ENCODE measurements at places on chromosomes 1 and 21. TPM values are rescaled to one million over a fixed set of nuclear protein-coding genes. Genes with fewer than 3 reads are reported as not detected.

ANGPTL1 gene
- polyA plus RNA-seq: 0.58 TPM

SPRR1B gene
- not detected for polyA plus RNA-seq

FCRLB gene
- polyA plus RNA-seq: 11.1 TPM

MROH9 gene
- not detected for polyA plus RNA-seq

LHX8 gene
- not detected for polyA plus RNA-seq

OR10X1 gene
- not detected for polyA plus RNA-seq

ATP6V1G3 gene
- polyA plus RNA-seq: not detected

GOLT1A gene
- polyA plus RNA-seq: not detected

TSPAN2 gene
- 2.0 TPM for polyA plus RNA-seq

CELA3B gene
- polyA plus RNA-seq: not detected

CHODL gene
- 0.21 TPM for polyA plus RNA-seq

BCAN gene
- polyA plus RNA-seq: not detected

GPR37L1 gene
- polyA plus RNA-seq: 0.11 TPM

ZNF670 gene
- 3.3 TPM for polyA plus RNA-seq

OR2T29 gene
- polyA plus RNA-seq: not detected

LRRC38 gene
- not detected for polyA plus RNA-seq

FCMR gene
- 1,091 TPM for polyA plus RNA-seq

TBX19 gene
- 2.5 TPM for polyA plus RNA-seq

EPHA10 gene
- polyA plus RNA-seq: not detected

SHE gene
- not detected for polyA plus RNA-seq

SERTAD4 gene
- not detected for polyA plus RNA-seq

SMIM1 gene
- not detected for polyA plus RNA-seq

SH2D1B gene
- 0.26 TPM for polyA plus RNA-seq

CRYAA gene
- polyA plus RNA-seq: not detected

AGMAT gene
- 11.8 TPM for polyA plus RNA-seq

HTR6 gene
- polyA plus RNA-seq: not detected

TMEM240 gene
- polyA plus RNA-seq: not detected

GJB3 gene
- not detected for polyA plus RNA-seq

CD1D gene
- polyA plus RNA-seq: 20.5 TPM

KRTAP15-1 gene
- polyA plus RNA-seq: not detected

AHDC1 gene
- polyA plus RNA-seq: 1.1 TPM

PAPPA2 gene
- polyA plus RNA-seq: not detected

PCSK9 gene
- polyA plus RNA-seq: not detected

GPR52 gene
- polyA plus RNA-seq: not detected

EFCAB14 gene
- 88.1 TPM for polyA plus RNA-seq

NTMT2 gene
- polyA plus RNA-seq: not detected

APCS gene
- not detected for polyA plus RNA-seq

MATN1 gene
- not detected for polyA plus RNA-seq

ZNF648 gene
- not detected for polyA plus RNA-seq

CLDN19 gene
- not detected for polyA plus RNA-seq

OR2T35 gene
- not detected for polyA plus RNA-seq

AURKAIP1 gene
- 177 TPM for polyA plus RNA-seq

AADACL4 gene
- polyA plus RNA-seq: not detected

CSF3R gene
- 1.9 TPM for polyA plus RNA-seq

BGLAP gene
- polyA plus RNA-seq: not detected

SKI gene
- 0.78 TPM for polyA plus RNA-seq

LCE1A gene
- polyA plus RNA-seq: not detected

GNAT2 gene
- not detected for polyA plus RNA-seq

SYT11 gene
- polyA plus RNA-seq: 4.9 TPM

FAAH gene
- polyA plus RNA-seq: 1.2 TPM

RC3H1 gene
- polyA plus RNA-seq: 6.0 TPM

Data from IgD-negative memory B cell (primary cell).